ENCODE measurements at places on chromosomes 7 and 10.
A peak's percentile ranks its signal among the peaks of the same experiment; 100 is the strongest.

GRCh38 chr10:123800821-123801220 lies 90.8 kb downstream of the CPXM2 start:
- no peak for DNase-seq

DNA sequence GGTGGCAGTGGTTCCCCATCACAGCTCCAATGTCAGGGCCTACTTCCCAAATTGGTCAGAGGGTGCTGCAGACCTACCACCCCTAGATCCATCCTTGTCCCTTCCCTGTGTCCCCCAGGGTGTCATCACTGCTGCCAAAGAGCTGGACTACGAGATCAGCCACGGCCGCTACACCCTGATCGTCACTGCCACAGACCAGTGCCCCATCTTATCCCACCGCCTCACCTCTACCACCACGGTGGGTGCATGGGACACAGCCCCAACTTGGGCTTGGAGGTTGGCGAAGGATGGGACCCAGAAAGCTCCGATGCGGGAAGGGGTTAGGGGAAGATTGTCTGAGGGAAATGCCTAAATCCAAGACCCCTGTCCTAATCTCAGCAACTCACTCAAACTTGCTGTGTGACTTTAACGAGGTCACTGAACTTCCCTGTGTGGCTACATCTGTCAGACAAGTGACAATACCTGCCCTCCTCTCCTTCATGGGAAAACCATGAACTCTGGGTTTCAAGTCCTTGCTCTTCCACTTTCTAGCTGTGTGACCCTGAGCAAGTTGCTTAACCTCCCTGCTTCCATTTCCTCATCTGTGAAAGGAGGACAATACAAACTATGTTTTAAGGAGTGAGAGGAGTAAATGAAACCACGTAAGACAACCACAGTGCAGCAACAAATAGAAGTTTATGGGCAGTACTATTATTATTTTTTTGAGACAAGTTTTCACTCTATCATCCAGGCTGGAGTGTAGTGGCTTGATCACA lies 4.9 kb upstream of the VSIR start:
- no peak for DNase-seq

DNA sequence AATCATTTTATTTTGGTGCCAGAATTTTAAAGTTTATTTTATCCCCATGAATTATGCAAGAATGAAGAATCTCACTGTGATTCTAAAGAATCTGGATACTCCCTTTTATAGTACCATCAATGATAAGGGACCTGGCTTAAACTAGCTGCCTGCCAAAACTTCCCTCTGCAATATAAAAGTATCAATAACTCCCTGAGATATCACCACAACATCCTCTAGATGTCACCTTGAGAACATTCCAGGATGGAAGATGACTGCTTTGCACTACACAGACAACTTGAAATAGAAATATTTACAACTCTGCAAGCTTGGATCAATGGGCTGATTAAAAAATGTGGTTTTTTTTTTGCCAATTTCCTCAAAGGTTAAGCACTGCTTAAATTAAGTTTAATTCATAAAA lies 142.1 kb downstream of the SLC25A13 start:
- DNase-seq: no peak

DNA sequence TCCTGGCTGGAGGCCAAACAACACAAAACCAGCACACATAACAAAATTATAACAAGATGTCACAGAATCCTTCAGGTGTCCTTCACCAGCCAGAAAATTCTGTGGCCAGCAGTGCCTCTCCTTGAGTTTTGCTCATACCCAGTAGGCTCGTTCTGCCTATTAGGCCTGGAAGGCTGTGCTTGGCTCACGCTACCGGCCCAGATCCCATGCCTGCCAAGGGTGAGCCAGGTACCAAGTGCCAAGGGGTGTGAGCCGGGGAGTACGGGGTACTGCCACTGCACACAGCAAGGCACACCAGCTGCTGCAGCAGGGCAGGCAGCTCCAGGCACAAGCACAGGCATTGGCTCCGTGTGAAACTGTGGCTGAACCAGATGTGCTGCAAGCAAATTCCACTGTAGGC lies 1562.0 kb downstream of the REEP3 start:
- DNase-seq: no peak

GRCh38 chr10:122258136-122259074 lies 12.7 kb upstream of the BTBD16 start:
- DNase-seq: no peak

GRCh38 chr10:125141150-125141859 lies 19.1 kb downstream of the CTBP2 start:
- no peak for DNase-seq

GRCh38 chr10:110494532-110494931 lies 3.2 kb upstream of the DUSP5 start:
- DNase-seq: no peak

GRCh38 chr7:126605056-126605455 lies 647.7 kb downstream of the GRM8 start:
- peak; percentile 58 for DNase-seq

- no peak for DNase-seq
Observed at GRCh38 chr7:96013836-96014235, 241.5 kb downstream of the DYNC1I1 start.

GRCh38 chr7:155119801-155120382 lies 49.8 kb downstream of the HTR5A start:
- DNase-seq: no peak

DNA sequence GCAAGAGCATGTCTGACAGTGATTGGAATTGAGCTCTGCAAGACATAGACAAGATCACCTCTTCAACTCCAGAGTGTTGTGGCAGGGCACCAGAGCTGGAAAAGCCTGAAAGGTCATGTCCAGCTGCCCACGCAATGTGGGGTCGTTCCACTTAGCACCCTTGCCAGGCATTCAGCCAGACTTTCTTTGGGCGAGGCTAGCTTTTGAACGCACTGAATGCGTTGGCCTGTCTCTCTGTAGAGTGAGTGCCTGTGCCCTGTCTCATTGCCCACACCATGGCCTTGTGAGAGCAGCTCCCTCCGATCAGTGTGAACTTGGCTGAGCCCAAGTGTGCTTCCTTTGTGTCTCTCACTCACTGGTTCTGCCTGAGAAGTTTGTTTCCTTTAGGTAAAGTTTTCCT lies 23.3 kb downstream of the UBTD1 start:
- DNase-seq: no peak

DNA sequence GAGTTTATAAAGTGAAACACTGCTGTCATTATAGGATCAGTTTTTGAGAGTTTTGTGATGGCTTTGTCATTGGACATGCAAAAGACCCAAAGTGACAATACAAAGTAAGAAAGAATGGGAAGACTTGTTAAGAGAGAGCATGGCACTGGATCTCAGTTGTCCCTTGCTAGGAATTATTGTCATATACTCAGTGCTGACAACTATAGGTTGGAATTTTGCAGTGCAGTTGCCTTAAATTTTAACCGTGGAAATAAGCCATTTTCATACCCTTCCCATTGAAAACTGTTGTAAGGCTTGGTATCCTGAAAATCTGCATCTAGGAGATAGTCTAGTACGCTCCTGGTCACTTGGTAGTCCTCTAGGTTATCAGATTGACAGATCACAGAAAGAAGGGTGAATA lies 1156.7 kb downstream of the GATA3 start:
- DNase-seq: peak; percentile 46

GRCh38 chr7:141649137-141649864 lies 52.7 kb downstream of the DENND11 start:
- DNase-seq: no peak

DNA sequence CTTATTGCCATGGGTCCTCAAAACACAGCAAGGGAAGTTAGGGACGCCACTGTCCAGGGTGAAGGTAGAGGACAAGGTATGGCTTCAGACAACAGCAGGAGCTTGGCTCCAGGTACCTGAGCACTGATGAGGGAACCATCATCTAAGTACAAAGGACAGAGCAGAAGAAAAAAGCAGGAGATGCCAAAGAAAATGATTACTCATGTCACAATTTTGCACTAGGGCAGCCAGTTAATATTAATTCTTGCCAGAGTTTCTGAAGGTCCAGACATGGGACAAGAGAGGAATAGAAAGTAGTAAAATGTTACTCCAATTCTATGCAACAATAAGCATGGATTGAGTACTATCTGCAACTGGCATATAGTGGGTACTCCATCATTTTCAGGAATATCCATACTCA lies 14.1 kb downstream of the PTN start:
- DNase-seq: no peak

DNA sequence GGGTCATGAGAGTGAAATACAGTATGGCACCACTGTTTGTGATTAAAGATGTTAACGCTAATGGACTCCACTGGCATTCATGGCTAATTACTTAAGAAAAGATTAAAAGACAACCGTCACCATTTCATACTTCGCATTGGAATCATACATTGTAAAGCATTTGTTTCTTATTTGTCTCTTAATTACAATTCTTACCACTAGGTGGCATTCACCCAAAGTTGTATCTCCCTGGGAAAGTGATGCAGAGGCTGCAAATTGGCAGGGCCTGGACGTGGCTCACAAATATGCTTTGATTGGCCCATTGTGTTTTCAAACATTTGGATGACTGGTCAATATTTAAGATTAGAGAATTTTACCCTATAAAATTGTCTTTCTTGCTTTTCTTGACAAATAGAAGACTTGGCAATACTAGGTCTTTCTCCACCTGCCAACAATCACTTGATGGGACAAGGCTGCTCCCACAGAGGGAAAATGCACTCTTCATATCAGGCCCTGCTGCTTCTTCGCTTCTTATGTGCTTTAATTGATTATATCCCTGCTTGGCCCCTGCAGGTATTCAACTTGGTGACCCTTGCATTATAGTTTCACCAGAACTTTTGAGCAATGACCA lies 72.1 kb upstream of the STARD3NL start:
- peak; percentile 47 for DNase-seq

GRCh38 chr7:2643386-2644219 lies 11.8 kb downstream of the TTYH3 start:
- DNase-seq: no peak

DNA sequence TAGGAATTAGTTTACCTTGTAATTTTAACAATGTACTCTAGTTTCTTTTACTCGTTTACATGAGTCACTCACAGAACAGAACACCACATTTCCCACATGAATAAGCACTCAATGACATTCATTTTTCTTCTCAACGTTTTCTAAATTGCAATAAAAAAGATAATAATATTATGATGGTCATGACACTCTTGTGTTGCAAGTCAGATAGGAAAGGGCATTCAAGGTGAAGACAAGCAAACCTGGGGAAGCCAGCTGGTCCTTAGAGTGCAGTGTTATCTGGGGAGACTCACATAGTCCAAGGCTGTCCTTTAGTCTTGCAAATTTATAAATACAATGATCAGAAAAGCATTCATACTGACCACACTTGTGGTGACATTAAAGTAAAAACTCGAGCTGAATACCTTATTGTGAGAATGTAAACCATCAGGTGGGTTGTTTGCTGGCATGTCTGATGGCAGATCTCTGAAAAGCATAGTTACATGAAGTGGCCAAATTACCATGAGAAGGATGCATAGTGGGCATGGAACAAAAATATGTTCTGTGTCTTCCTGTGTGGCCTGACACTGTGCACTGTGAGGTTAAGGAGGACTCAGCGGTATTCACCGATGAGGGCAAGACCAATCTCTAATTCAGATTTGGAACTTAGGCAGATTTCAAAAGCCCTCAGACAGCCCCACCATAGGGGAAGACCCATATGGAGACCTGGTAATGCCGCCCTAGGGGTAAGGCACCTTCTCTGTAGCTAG lies 158.9 kb upstream of the ASAH2 start:
- no peak for DNase-seq

GRCh38 chr10:128047991-128048818 lies 78.0 kb downstream of the MKI67 start:
- no peak for DNase-seq

DNA sequence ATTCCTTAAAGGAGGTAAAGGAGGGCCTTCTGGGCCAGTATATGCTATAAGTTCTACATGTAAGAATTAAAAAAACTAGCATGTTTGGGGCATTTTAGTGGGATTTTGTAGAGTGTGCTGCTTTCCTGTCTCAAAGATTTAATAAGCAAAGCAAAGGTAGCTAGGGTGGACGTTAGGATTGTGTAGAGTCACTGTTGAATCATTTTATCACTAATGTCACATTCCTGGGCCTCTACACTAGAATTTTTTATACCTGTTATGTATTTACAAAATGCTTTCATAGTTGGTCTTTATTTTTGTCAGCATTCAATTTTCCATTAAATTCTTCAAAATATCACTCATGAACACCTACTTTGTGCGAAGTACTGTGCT lies 139.4 kb upstream of the PHYHIPL start:
- DNase-seq: no peak

DNA sequence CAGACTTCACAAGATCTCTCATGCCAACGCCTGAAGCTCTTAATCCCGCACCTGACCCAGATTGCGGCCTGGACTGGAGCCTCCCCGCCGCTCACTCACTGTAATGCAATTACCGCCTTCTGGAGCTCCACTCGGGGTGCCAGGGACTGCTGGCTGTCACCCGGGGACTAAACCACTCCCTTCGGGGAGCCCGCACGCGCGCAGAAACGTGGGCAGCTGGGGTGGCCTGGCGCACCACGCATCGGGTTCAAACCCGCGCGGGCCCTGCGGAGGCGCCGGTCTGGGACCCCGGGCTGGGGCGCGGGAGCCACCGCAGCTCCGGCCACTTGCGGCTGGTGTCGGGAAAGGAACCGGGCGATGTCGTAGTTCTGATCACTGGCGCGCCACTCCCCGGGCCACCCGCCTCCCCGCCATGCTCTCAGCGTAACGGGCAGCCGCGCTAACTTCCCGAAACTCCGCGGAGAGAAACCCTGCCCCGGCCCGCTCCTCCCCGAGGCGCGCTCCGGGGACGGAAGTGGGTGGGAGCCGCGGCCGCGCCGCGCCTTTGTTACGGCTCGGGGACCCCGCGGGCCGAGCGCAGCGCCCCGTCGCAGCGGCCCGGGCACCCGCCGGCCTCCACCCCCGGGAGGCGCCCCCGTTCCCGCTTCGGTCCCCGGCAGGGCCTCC lies 100.3 kb upstream of the SVIL start:
- DNase-seq: peak; percentile 36

- no peak for DNase-seq
Observed at GRCh38 chr7:130356876-130357611, 12.4 kb downstream of the CPA5 start.

- DNase-seq: no peak
Observed at GRCh38 chr10:93032105-93032808, 28.3 kb upstream of the CYP26C1 start.

- no peak for DNase-seq
Observed at GRCh38 chr10:112507988-112508387, 61.0 kb downstream of the VTI1A start.

DNA sequence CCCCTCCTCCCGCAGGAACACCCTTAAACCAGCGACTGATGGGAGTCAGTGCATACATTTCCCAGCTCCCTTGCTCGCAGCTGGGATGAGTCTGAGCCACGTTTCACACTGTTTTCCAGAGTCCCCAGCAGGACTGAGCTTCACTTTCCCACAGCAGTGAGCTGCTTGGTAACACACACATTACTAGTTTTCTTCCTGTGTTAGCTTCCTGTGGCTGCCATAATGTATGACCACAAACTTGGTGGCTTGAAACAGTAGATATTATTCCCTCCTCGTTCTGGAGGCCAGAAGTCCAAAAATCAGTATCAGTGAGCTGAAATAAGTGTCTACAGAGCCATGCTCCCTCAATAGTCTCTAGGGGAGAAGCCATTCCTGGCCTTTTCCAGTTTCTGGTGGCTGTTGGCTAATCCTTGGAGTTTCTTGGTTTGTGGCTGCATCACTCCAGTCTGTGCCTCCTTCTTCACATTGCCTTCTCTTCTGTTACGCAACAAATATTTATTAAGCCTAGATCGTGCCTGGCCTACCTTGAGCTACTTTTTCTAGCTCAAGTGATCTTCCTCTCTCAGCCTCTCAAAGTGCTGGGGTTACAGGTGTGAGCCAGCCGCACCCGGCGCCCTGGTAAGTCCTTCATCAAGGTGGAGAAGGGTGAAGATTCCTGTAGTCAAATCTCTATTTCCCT lies 26.2 kb upstream of the CARD11 start:
- no peak for DNase-seq

GRCh38 chr7:28686418-28686800 lies 271.7 kb downstream of the TRIL start:
- no peak for DNase-seq

GRCh38 chr10:52284416-52285013 lies 29.6 kb upstream of the DKK1 start:
- DNase-seq: no peak
